ENCODE measurements at places on chromosomes 2 and 18. TPM values are rescaled to one million over a fixed set of nuclear protein-coding genes. Genes with fewer than 3 reads are reported as not detected.

DNA sequence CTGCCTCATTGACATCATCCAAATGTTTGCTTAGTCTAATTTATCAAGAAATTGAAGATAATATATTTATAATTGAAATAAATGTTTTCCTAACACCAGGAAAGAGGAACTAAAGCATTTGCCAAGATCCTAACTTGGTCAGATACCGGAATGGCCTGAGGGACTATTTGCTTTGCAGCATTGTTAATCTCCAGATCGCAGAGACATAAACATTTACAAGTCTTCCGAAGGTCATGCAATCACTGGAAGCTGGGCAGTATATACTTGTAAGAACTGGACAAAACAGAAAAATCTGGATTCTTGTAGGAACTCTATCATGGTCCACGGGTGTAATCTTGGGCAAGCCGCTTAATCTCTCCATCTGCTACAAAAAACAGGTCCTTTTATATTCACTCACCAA is 42.2 kb downstream of the CYBRD1 start:
- no peak for DNase-seq

DNA sequence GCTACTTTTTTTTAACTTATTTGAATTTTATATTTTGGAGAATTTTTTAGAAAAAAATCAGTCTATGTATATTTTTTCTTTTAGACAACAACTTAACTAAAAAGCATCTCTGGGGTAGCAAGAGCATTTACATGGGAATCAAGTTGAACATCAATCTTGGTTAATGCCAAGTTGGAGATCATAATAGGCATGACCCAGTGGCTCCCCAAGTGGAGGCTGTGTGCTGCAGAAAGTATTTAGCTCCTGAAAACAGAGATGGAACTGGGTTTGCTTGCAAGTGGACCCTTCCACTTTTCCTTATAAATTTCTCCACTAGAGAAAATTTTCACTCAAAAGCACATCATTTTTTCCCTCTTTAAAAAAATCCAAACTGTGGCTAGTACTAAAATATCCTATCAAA is 23.9 kb upstream of the CAVIN2 start:
- no peak for DNase-seq

The SCN2A gene
- polyA plus RNA-seq, result not detected

GRCh38 chr2:38978296-38978903 is 88.7 kb downstream of the ARHGEF33 start:
- DNase-seq, result no peak

GRCh38 chr2:235659767-235660322 is 166.0 kb downstream of the AGAP1 start:
- DNase-seq, result peak; percentile 55

The KRTCAP3 gene
- 13.9 TPM for polyA plus RNA-seq

DNA sequence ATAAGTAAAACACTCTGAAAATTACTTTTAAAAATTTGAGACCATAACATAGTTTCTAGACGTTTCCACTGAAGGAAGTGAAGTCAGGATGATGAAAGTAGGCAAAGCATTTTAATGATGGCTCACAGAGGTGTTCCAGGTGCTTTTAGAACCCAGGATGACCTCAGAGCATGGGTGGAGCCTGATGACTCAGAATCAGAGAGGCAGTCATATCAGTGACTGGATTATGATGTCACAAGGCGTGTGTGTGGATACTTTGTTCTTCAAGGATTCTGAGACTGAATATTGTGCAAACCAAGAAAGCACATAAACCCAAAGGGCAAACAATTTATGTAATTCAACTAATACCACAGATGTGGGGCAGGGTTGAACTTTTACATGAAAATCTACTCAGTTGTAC is 208.0 kb upstream of the FBXO11 start:
- no peak for DNase-seq

GRCh38 chr2:30756051-30756719 is 51.1 kb downstream of the CAPN13 start:
- no peak for DNase-seq

GRCh38 chr2:164657129-164657528 is 35.8 kb upstream of the GRB14 start:
- no peak for DNase-seq

GRCh38 chr2:19835781-19836281 is 66.0 kb downstream of the TTC32 start:
- DNase-seq, result no peak

GRCh38 chr2:211061612-211062296 is 505.4 kb downstream of the CPS1 start:
- no peak for DNase-seq

- no peak for DNase-seq
Observed at GRCh38 chr2:58032016-58032763, 14.4 kb upstream of the VRK2 start.

The KLF7 gene
- polyA plus RNA-seq, result 6.3 TPM

The DRC1 gene
- polyA plus RNA-seq, result not detected

GRCh38 chr2:149037851-149038250 is 648 bp upstream of the LYPD6B start:
- no peak for DNase-seq

- no peak for DNase-seq
Observed at GRCh38 chr18:62767321-62767720, 52.0 kb downstream of the PHLPP1 start.

The ZCCHC2 gene
- 7.0 TPM for polyA plus RNA-seq

DNA sequence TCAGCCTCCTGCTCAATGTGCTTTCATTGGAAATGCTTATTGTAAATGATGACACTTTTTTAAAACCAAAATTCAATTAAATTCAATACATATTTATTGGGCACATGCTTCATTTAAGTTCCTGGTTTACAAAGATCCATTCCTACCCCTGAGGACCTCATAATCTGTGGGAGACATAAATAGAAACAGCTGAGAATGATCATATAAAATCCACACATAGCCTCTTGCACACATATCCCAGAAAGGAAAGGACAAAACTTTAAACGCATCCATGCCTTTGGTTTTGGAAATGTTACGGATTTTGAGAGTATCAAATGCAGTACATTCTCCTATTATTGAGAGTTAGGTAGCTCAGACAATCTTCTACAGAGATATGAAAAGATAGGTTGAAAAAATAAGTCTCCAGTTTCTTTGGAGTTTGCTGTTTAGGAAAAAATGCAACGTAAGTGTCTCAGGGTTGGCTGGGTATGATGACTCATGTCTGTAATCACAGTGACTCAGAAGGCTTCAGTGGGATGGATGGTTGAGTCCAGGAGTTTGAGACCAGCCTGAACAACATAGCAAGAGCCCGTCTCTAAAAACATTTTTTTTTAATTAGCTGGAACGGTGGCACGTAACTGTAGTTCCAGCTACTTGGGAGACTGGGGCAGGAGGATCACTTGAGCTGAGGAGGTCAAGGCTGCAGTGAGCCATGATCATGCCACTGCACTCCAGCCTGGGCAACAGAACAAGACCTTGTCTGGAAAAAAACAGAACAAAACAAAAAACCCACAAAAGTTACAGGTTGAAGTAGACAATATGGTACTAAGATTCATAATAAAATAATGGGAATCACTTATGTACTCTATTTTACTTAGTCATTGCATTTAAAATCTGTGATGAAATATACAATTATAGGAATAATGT is 3.9 kb upstream of the PRELID3A start:
- no peak for DNase-seq

The C2orf15 gene
- polyA plus RNA-seq, result 0.75 TPM

- no peak for DNase-seq
Observed at GRCh38 chr2:174551697-174552096, 45.9 kb downstream of the WIPF1 start.

The NEB gene
- polyA plus RNA-seq, result 2.2 TPM

- DNase-seq, result peak; percentile 90
Observed at GRCh38 chr18:57803103-57803969, at the start of gene ATP8B1. TSS of gene ATP8B1 (minus strand) at chr18:57803315. CDS start at chr18:57731807, 71,508 bp downstream.

- DNase-seq, result no peak
Observed at GRCh38 chr2:160224060-160224459, 24.0 kb upstream of the ITGB6 start.

Measured in aorta (tissue), 5 donors.